ENCODE measurements at places on chromosomes 2 and 18. TPM values are rescaled to one million over a fixed set of nuclear protein-coding genes. Genes with fewer than 3 reads are reported as not detected.

TUBA4B gene
- total RNA-seq: not detected

KCNG2 gene
- not detected for total RNA-seq

CCDC85A gene
- not detected for total RNA-seq

RAX gene
- total RNA-seq: not detected

STEAP3 gene
- total RNA-seq: 26.3 TPM

CNDP1 gene
- not detected for total RNA-seq

TMEM163 gene
- total RNA-seq: 2.4 TPM

DUSP2 gene
- 5.2 TPM for total RNA-seq

SMPD4 gene
- total RNA-seq: 84.1 TPM

SLC23A3 gene
- total RNA-seq: 7.1 TPM

ALPP gene
- 47.5 TPM for total RNA-seq

APLF gene
- 4.5 TPM for total RNA-seq

FBXO48 gene
- total RNA-seq: 1.2 TPM

SIX2 gene
- total RNA-seq: 11.9 TPM

Data from PC-9 (cell line).